ENCODE measurements at places on chromosomes 12 and 14.

GRCh38 chr14:52808101-52808500 lies 16.7 kb upstream of the GNPNAT1 start:
- DNase-seq: no peak

DNA sequence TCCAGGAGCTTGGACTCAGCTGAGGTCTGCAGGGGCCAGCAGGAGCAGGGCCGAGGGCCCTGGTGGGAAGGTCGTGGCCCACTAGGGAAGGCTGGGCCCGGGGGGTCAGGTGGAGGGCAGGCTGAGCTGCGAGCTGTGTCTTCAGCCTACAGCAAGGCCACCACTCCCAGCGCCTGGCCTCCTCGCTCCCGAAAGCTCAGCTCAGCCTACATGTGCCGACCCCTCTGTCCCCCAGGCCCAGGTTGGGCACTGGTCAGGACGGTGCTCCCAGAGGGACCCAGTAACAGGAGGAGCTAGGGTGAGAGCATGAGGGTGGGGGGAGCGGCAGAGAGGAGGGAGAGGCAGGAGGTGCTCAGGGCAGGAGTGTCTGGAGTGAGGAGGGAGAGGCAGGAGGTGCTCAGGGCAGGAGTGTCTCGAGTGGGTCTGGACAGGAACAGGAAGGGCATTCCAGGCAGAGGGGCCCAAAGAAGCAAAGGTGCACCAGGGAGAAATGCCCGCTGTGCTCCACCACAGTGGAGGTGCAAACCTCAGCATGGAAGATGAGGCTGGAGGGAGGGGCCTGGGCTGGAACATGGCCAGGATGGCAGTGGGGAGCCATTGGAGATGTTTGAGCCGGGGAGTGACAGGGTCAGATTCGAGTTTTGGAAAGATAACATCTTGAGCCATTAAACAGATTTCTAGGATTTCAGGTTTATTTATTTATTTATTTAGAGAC lies 29.1 kb upstream of the GPR132 start:
- DNase-seq: no peak

DNA sequence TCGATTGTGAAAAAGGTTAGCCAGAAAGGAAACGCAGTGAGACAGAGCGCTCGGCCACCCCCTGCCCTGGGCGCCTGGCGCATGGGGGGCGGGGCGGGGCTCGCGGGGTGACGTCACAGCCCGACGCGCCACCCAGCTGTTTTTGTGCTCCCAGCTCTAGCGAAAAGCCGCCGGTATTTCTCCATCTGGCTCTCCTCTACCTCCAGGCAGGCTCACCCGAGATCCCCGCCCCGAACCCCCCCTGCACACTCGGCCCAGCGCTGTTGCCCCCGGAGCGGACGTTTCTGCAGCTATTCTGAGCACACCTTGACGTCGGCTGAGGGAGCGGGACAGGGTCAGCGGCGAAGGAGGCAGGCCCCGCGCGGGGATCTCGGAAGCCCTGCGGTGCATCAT lies at the start of gene GABARAPL1:
TSS of gene GABARAPL1 (plus strand) at position 139 of the 393 bp plus-strand sequence. CDS start at position 392, 253 bp downstream.
- peak; percentile 57 for DNase-seq

GRCh38 chr12:48292040-48292439 lies 58.7 kb downstream of the ZNF641 start:
- DNase-seq: no peak

DNA sequence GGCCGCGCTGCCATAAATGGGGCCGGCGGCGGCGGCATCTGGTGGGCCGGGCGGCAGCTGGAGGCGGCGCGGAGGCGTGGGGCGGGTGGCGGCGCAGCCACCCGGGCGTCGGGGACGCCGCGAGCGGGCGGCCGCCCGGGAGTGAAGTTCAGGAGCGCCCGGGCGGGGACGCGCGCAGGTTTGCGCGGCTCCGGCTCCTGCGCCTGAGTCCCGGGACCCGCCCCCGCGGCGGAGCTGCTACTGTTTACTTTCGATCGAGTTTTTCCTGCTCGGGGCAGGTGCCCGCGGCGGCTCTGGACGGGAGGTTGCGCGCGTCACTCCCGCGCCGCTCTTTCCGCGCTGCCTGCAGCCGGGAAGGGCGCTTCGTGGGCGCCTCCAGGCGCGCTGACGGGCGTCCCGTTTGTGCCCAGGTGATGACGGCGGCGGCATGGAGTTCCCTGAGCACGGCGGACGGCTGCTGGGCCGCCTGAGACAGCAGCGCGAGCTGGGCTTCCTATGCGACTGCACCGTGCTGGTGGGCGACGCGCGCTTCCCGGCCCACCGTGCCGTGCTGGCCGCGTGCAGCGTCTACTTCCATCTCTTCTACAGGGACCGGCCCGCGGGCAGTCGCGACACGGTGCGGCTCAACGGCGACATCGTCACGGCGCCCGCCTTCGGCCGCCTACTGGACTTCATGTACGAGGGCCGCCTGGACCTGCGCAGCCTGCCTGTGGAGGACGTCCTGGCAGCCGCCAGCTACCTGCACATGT lies at the start of gene ZBTB42:
TSS of gene ZBTB42 (plus strand) at position 331 of the 749 bp plus-strand sequence. CDS start at position 428, 97 bp downstream.
- DNase-seq: peak; percentile 75

GRCh38 chr12:54164387-54165145 lies 24.2 kb downstream of the SMUG1 start:
- DNase-seq: no peak

DNA sequence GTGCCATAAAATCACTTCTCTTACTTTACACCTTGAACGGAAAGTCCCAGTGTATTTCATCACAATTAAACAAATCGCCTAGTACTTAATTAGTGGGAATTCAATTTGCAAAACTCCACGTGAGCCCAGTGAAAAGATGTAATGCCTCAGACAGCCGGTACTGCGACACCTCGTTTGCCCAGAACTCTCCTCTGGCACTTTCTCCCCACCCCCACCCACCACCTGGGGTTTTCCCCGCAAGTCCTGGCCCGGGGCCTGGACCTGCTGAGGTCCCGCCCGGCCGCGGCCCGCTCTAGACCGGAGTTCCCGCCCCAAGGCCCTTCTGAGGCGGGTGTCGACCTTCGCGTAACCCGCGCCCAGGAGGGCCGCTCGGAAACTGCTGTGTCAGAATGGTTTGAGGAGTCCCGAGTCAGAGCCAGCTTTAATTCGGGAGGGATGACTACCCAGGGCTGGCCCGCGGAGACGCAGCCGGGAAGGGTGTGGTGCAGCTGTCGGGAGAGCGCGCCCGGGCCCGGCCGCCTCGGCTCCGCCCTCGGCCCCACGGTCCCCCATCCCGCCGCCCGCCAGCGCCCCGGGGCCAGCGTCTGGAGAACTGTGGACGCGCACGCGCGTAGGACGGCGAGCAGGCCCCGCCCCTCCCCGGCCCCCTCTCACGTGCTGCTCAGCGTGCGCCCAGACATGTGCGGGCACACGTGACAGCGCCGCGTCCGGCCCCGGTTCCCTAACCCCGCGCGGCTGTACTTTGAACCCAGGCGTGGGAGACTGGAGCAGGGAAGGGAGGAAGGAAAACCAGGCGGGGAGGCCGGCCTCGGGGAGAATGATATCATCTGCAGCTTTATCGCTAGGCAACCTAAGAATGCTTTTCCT lies 10.8 kb downstream of the BHLHE41 start:
- DNase-seq: peak; percentile 86

- DNase-seq: peak; percentile 20
Measured at GRCh38 chr14:32252030-32252670, 49.1 kb upstream of the RNU6-8 start.

GRCh38 chr12:88227263-88227662 lies 85.2 kb downstream of the TMTC3 start:
- no peak for DNase-seq

DNA sequence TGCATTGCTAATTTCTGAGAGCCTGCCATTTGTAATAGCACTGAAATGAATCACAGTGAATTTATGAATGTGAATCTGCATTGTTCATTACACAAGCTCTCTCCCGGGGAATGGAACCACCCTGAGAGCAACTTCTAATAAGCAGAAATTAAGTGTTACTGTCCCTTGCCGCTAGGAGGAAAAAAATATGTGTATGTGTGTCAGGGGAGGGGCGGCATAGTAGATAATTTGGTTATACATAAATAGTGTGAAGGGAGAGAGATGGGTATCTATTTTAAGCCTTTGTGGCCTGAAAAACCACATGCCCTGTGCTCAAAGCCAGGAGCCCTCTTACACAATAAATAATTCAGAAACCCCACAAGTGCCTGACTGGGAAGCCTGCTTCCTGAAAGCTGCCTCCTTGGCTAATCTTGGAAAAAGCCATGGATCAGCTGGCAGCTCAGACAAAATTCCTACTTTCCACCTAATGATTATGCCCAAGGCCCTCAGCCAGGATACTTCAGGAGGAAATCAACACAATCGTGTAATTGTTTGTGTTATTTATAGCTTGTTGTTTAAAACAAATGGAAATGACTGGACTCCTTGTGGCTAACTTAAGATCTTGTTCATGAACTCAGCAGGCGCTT lies 366.2 kb upstream of the KITLG start:
- DNase-seq: peak; percentile 11

GRCh38 chr14:29558516-29558915 lies 369.1 kb downstream of the PRKD1 start:
- DNase-seq: no peak

- no peak for DNase-seq
Measured at GRCh38 chr14:35043046-35043445, 3.0 kb upstream of the FAM177A1 start.

- no peak for DNase-seq
Measured at GRCh38 chr12:64122154-64122553, 99.9 kb downstream of the KICS2 start.

GRCh38 chr12:19872621-19873540 lies 433.6 kb downstream of the AEBP2 start:
- no peak for DNase-seq

- no peak for DNase-seq
Measured at GRCh38 chr12:7066596-7066995, 6.1 kb downstream of the C1S start.

DNA sequence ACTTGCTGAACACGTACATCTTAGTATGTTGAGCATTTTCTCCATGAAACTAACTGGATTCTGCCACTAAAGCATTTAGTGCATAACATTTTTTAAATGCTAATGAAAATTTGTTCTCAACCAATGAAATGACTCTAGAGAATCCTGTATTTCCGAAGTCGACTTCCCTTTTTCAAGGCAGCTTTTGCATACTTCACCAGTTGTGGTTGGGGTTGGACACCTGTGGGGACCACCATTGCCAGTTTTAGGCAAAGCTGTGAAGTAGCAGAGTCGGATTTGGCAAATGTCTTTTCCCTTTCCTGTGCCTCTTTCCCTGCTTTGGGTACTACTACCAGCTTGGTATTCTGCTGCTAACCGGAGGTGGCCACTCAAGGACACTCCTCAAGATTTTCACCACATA lies 349.2 kb downstream of the BCAT1 start:
- DNase-seq: no peak

GRCh38 chr12:121124402-121125109 lies 8.1 kb upstream of the P2RX7 start:
- no peak for DNase-seq

DNA sequence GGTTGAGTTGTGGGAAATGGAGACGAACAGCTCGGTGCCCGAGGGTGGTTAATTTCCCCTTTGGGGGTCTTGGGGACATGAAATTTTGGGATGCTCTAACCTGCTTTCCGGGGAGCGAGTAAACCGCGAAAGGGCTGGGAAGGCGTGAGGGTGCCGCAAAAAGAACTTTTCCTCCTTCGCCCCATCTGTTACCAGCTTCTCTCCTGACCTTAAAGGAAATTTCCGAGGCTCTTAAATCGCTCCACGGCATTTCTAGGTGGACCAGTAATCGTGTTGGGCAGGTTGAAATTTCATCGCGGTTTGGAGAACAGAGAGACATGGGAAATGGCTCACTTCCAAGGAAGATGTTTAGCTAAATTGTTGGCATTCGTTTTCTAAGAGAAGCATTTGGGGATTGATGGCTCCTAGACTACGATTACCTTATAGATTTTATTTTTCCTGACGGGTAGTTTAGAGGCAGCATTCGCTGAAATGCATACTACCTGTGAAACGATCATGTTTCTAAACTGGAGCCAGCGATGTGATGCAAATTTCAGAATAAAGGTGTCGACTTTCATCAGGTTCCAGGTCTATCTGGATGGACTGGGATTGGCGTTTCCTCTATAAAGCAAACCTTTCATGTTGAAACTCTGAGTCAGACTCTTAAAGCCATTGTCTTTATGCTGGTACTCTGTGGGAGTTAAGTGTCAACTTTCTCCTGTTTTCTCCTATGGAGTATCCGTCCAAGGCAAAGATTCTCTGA lies 414.5 kb downstream of the PCNX1 start:
- no peak for DNase-seq

DNA sequence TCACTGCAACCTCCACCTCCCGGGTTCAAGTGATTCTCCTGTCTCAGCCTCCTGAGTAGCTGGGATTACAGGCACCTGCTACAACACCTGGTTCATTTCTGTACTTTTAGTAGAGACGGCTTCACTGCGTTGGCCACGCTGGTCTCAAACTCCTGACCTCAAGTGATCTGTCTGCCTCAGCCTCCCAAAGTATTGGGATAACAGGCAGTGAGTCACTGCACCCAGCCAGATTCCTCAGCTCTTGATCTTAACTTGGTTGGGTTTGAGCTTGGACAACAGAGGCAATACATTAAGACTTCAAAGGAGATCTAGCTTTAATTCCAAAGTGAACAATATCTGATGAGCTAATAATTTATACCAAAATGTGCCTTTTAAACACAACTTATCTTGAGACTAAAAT lies 5.6 kb downstream of the DAZAP2 start:
- no peak for DNase-seq

DNA sequence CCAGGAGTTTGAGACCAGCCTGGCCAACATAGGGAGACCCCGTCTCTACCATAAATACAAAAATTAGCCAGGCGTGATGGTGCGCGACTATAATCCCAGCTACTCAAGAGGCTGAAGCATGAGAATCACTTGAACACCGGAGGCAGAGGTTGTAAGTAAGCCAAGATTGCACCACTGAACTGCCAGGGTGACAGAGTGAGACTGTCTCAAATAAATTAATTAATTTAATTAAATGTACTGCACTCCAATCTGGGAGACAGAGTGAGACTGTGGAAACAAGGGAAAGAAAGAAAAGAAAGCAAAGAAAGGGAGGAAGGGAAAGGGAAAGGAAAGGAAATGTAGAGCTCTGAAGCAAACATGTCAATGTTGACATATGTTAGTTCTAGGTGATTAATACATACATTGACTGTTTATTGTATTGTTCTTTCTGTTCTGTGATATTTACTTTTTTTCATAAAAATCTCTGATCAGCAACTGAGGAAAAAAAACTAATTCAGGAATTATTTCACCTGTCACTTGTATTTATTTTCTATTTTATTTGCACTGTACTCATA lies 99.6 kb downstream of the DENND5B start:
- DNase-seq: no peak

GRCh38 chr12:127728285-127728684 lies 538.7 kb upstream of the TMEM132C start:
- no peak for DNase-seq

DNA sequence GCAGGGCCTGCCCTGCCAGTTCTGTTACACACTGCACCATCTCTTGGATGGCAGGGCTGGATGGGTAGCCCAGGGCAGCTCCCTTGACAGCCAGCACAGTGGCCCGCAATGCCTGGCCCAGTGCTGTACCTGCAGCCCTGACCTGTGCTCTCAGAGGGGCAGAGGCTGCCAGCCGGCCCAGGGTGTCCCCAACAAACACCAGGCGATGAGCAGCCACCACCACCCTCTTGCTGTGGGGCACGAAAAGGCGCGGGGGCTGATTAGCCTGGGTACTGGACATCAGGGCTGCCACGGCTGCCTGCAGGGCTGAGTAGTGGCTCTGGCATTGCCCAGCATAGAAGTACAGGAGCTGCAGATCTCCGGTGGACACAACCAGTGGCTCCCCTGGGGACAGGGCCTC lies 4.6 kb upstream of the SLC22A17 start:
- no peak for DNase-seq
